ENCODE measurements at places on chromosomes 6 and 20. TPM values are rescaled to one million over a fixed set of nuclear protein-coding genes. Genes with fewer than 3 reads are reported as not detected.

GRCh38 chr6:142218446-142218845, 71.4 kb downstream of the VTA1 start:
- no peak for DNase-seq

- DNase-seq: no peak
Measured at GRCh38 chr6:84579404-84579803, 185.0 kb downstream of the TBX18 start.

GRCh38 chr20:9160757-9161156, 91.9 kb downstream of the PLCB4 start:
- no peak for DNase-seq

DNA sequence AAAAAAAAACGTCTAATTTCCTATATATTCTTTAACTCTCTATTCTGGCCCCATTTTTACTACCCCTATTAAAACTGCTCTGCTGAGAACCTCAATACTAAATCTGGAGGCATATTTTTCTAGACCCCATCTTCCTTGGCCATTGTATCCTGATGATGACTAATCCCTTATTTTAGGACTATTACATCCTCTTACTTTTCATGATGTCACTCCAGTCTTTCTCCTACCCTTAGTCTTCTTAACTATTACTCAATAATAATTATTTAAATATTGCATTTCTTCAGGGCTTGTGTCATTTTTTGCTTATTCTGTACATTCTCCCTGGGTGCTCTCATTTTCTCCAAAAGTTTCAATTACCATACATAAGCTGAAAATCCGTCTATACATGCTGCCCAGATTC, 6.4 kb downstream of the FBXO30 start:
- DNase-seq: peak; percentile 13

OR12D3 gene
- not detected for total RNA-seq
